IPS-NIHi11 (cell line): ENCODE measurements at places on chromosomes 12 and 14.

DNA sequence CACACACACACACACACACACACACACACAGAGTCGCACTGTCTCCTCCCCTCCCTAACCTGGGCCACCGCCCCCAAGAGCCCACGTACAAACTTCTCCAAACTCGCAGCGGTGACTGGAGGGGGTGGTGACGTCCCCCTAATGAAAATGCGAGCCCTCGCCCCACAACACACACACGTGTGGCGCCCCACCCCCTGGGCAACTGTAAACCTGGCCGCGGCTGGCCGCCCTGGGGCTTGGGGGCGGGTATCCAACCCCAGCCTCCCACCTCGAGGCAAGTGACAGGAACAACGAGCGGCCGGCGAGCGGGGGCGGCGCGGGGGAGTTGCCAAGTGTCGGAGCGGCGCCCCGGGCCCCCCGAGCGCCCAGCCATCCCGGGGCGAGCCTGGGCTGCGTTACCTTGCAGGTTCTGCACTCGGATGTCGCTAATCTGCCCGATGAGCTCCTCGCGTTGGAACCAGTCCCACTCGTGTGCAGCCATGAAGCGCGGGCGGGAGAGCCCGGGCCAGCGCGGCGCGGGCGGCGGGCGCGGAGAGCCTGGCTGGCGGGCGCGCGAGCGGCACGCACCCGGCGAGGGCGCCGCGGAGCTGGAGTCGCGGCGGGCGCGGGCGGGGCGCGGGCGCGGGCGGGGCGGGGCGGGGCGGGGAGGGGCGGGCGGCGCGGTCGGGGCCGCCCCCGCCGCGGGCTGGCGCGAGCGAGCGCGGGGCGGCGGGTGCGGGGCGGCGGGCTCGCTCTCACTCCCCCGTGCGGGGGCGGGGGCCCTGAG, at the start of gene CLMN:
Gene CLMN (minus strand): TSS at position 597 of the 766 bp plus-strand sequence. CDS start 116 bp downstream, at position 481.
- DNase-seq = peak; percentile 94

DNA sequence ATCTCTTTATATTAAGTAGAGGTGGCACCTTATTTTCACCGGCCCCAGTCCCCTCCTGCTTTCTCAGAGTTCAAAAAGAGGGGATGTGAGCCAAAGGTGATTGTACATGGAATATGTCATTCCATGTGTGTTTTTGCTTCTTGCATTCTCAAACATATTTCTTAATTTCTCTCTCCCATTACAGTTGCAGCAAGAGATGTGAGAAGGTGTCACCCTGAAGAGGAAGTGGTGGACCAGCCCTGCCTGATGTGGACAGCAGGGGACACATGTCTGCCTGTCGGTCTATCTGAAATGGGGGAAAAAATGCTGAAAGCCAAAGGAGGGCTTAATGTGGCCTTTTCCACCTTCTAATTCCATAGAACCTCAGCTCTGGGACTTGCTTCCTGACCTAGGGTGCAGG, 1.9 kb upstream of the FOXN3 start:
- no peak for DNase-seq

DNA sequence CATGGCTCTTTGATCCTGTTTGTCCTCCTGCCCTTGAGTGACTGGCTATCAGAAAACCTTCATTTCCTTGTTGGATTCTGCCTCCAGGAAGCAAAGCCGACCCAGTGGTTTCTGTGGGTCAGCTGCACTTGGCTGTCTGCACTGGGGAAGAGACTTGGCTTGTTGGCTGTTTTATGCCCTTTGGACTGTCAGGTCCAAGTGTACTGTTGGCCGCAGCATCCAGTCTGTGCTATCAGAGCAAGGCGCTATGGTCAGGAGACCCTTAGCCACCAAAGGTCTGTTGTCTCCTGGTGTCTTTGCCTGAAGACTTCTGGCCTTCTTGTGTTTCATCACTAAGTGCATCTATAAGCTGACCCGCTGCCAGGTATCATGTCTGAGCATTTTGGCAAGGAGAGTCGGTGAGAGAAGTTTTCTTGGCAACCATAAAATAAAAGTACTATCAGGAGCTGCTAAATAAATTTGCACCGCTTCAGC, 177.4 kb upstream of the HIF1A start:
- no peak for DNase-seq

DNA sequence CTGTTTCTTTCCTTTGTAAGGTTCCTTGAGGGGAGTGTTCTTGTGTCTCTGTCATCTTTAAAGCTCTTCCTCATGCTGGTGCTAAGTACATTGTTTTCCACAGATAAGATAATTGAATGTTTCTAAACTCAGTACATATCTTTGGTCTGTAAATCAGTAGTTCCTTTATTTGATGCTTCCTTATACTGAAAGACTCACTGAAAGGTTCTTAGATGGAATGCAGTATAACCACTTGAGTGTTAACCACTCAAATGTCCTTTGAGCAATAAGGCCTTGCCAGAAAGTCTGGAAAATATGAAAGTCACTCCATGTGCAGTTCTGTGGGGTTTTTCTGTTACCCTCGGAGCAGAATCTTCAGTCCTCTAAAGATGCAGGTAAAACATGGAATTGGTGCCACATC, 23.0 kb upstream of the RNU6-8 start:
- no peak for DNase-seq

- no peak for DNase-seq
These were observed 18.1 kb downstream of the ASPG start for GRCh38 chr14:104103446-104104075.

DNA sequence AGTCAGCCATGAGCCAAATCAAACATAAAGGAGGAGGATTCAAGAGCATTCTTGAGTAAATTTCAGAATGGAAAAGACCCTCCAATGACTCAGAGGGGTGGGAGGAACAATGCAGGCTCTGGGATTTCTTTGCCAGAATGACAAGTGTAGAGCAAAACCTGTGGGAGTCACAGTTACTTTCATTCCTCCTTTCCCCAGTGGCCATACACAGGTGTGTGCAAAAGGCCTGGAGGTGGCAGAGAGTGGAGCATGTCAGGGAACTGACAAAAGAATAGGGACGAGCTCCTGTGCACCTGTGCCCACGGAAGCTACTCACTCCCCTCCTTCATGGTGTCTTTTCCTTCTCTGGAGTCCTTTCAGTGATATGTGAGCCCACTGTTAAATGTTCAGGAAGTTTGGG, 9.4 kb upstream of the CIPC start:
- no peak for DNase-seq

DNA sequence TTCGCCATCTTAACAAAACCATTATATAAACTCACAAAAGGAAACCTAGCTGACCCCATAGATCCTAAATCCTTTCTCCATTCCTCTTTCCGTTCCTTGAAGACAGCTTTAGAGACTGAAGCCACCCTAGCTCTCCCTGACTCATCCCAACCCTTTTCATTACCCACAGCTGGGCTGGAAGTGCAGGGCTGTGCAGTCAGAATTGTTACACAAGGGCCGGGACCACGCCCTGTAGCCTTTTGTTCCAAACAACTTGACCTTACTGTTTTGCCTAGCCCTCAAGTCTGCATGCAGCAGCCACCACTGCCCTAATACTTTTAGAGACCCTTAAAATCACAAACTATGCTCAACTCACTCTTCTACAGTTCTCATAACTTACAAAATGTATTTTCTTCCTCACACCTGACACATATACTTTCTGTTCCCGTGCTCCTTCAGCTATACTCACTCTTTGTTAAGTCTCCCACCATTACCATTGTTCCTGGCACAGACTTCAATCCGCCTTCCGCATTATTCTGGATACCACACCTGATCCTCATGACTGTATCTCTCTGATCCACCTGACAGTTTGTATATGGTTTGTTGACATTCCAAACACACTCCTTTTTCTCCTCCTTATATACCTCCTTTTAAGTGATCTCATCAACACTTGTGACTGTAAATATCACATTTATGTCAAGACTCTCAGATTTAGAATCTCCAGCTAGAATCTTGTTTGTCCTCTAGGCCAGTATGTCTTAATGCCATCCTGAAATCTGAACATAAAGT, 208.7 kb downstream of the KITLG start:
- no peak for DNase-seq

- no peak for DNase-seq
These were observed 7.4 kb upstream of the TMEM132C start for GRCh38 chr12:128259556-128260070.

GRCh38 chr14:21104448-21105060, 3.7 kb downstream of the TMEM253 start:
- DNase-seq = peak; percentile 62

GRCh38 chr14:39554576-39554975, 122.3 kb upstream of the FBXO33 start:
- no peak for DNase-seq

DNA sequence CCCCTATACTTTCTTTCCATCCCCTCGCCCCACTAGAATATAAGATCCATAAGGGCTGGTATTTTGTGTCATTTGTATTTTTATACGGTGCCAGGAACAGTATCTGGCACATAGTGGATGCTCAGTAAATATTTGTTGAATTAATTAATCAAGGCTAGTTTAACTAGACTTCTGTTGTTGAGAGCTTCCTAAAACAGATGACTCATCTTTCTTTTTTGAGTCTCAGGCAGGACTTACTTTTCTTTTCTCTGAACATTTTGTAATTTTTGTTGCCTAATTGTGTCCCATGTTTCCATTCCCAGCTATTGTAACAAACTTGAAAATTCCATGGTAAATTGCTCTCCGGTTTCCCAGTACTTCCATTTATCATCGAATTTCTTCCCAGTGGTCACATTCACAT, 16.7 kb downstream of the STK38L start:
- no peak for DNase-seq

DNA sequence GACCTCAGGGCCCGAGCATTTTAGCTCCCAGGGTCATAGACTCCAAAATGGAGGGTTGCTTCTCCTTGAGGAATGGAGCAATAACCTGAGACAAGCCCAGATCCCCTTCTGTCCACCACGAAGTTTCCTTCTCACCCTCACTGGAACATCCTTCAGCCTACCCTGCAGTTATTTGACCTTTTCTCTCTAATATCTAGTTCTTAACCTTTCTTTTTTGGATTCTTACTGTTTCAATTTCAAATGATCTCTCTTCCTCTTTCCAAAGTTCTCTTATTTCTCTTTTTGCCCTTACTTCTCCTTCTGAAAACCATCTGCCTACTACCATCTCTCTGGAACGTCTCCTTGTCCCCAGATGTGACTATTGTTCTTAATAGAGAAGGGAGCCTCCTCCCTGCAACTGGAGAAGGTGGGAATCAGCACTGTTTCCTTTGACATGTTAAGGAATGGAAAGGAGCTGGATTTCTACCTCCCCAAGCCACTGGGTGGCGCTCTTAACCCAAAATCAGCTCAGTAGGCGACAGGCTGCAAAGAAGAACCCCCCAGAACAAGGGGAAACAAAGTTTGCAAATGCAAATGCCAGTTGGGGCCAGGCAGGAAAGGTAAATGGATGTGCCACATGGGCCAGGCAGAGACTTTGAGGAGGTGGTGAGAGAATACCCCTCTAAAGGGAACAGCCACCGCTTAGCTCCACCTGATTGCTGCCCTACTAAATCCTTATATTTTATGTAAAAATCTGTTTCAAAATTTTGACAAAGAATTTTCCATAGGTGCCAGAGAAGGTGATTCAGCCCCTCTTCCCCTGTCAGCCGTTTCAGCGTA, 22.4 kb upstream of the PDE1B start:
- peak; percentile 81 for DNase-seq

DNA sequence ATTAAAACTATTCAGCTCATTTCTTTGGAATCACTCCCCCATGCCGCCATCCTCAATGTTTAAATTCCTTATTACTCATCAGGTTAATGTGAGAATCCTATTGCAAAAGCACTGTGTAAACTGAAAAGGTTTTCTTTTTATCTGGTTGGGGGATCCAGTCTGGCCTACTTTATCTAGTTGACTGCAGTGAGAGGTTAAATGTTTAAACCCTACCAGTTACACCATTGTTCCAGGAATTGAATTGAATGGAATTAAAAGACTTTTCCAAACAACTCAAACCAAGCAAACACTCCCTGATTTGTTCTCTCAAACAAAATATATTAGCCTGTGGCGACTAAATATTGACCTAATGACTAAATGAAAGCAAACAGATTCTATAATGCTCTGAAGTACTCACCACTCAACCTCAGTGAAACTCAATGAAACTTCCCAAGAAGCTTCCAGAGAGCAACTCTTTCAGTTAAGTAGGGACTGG, 100.5 kb downstream of the VEZT start:
- no peak for DNase-seq

- no peak for DNase-seq
These were observed 24.7 kb downstream of the ISCA2 start for GRCh38 chr14:74518221-74518620.

DNA sequence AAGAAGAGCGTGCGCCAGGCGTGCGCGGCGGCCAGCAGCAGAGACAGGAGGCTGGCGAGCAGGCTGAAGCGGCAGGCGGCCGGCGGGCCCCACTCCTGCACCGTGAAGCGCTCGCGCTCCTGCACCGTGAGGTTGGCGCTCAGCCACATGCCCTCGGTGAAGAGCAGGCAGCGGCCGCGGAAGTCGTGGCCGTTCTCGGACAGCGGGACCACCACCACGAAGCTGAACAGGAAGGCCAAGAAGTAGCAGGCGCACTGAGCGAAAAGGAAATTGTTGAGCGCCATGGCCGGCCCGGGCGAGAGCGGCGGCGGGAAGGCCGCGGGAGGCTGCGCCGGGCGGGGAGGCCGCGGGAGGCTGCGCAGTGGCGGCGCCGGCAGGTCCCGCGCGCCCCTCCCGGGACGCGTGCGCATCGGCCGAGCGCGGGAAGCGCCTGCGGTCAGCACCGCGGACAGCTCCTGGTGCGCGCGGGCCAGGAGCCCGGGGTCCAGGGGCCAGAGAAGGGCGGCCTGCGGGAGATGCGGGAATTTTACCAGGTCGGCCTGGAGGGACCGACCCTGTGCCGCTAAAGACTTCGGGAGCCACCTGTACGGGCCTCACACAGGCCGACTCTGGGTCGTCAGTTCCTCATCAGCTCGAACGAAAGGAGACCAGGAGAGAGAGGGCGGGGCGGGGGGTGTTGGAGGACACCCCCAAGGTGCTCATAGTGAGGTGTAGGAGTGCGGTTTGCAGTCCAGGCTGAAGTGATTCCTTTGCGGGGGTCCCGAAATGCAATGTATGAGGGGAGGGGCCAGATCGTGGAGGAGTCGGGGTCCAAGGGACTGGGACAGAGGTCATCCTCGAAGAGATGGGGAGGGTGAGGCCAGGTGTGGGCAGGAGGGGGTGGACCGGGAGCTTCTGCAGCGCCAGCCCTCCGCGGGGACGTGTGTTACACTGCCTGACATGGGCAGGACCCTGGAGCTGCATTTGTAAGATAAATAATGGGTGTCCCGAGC, at the start of gene TMEM179:
Gene TMEM179 (minus strand): TSS at position 315 of the 992 bp plus-strand sequence. CDS start 31 bp downstream, at position 284.
- DNase-seq = peak; percentile 99

- DNase-seq = no peak
These were observed 2.7 kb downstream of the NCKAP5L start for GRCh38 chr12:49825360-49825970.

- no peak for DNase-seq
These were observed 6.5 kb downstream of the CEBPE start for GRCh38 chr14:23112359-23113178.

- no peak for DNase-seq
These were observed 54.5 kb upstream of the MAX start for GRCh38 chr14:65156568-65157366.

- DNase-seq = no peak
These were observed 16.5 kb downstream of the SELPLG start for GRCh38 chr12:108616941-108617858.
